ENCODE measurements at places on chromosomes 4 and X.
A peak's percentile ranks its signal among the peaks of the same experiment; 100 is the strongest.

- no peak for DNase-seq
Measured at GRCh38 chr4:112517911-112518310, 1.9 kb upstream of the NEUROG2 start.

DNA sequence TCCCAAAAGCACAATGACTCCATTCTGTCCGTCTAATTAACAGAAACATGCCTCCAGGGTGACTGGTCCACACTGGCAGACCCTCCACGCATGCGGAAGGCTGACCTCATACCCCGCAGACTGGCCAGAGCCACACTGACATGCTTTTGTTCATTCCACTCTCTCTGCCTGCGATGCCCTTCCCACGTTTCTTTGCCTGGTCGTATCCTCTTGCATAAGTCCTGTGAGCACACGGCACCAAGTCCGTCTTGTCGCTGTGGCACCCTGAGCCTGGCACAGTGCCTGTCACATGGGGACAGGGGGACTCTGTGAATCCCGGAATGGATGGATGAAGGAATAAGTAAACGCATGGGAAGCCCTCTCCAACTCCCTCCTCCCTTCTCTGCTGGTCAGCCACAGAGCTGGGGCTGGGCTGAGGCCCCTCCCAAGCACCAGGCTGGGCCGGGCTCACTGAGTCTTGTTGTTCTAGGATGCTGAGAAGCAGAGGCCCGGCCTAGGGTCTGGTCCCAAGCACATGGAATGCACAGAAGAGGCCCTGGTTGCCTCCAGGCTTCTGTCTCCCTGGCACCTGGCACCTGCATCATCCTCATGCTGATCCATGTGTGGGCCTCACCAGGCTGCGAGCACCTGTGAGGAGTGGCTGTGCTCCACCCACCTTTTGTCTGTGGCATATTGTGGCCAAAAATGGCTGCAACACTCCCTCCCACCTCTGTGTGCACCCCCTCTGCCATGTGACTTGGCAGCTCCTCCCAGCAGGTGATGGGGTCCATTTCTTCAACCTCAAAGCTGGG, 38.9 kb upstream of the C4orf50 start:
- no peak for DNase-seq

- no peak for DNase-seq
Measured at GRCh38 chr4:26964512-26964911, 103.9 kb downstream of the STIM2 start.

- no peak for DNase-seq
Measured at GRCh38 chr4:122914938-122915337, 7.5 kb downstream of the NUDT6 start.

DNA sequence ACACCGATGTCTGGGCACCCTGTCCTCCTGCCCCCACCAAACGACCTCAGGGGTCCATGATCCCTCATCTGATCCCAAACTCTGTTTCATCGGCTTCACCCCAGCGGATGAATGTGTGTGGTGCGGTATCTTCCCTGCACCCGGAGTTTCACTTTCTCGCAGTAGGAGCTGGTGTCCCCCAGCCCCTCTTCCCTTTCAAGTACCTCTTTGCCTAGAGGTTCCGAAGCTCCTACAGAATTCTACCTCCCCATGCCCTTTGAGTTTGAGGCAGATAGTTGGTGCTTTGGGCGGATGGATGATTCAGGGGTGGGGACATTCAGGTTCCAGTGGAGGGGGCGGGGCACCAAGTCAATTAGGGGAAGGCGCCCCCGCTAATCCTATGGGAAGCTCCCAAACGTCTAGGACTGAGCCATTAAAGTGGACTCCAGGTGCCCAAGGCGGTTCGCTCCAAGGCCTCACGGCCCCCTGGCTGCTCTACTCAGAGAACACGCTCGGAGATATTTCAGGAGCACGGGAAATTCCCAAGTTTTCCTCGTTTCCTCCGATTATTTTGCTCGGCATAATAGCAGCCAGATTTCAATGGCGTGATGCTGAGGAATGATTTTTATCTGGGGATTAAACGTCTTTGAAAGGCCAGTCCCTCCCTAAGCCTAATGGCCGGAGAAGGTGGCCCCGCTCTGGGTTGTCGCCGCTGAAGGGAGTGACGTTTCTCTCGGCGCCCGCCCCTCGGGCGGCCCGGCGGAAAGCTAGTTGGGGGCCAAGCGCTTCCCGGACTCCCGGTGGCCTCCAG, 1.3 kb downstream of the MSX1 start:
- DNase-seq: no peak

DNA sequence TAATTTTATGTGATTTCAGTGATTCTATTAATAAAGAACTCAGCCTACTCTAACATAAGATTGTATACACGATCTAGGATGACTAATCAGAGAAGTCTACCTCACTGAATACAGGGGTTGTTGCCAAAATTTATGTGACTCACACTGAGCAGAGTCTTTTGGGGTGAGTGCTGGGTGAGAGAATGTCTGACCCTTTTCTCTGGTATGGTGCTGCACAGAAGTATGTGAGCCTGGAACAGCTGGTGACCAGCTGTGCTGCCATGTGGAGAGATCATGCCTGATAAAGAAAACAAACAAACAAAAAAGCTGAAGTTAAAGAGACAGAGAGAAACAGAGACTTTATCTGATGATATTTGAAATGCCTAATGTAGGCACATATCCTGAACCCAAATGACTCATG, 618.1 kb upstream of the GRIA3 start:
- DNase-seq: no peak

DNA sequence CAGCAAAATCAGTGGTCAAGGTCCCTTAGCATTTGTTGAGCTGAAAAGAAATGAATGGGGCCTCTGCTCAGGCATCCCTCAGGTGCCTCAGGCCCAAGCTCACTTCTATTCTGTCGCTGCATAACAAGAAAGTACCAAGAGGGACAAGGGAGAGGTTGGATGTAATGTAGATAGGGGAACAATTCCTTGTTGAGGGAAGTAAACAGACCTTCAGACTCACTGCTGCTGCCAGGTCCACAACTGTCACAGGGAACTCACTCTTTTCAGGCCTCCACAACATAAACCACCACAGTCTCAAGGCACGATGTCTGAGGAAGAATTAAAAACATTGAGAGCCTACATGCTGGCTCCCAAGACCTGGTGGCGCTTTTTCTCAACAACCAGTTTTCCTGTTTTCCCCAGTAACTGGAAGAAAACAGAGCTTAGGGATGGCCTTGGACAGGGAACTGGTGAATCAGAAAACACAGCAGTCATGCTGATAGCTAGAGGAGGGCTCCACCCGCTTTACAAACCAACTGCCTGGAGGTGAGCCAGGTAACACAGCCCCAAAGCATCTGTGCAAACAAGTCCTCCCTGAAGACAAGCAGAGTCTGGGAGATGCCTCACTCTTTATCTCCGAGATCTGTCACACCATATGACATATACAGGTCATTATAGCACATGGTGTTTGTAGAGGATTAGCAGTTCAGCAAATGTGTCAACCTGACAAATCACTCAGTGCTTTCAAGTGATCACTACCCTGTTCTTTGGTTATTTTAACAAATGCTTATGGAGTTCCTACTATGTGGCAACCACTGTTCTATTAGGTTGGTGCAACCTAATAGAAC, 14.3 kb upstream of the AWAT1 start:
- no peak for DNase-seq

DNA sequence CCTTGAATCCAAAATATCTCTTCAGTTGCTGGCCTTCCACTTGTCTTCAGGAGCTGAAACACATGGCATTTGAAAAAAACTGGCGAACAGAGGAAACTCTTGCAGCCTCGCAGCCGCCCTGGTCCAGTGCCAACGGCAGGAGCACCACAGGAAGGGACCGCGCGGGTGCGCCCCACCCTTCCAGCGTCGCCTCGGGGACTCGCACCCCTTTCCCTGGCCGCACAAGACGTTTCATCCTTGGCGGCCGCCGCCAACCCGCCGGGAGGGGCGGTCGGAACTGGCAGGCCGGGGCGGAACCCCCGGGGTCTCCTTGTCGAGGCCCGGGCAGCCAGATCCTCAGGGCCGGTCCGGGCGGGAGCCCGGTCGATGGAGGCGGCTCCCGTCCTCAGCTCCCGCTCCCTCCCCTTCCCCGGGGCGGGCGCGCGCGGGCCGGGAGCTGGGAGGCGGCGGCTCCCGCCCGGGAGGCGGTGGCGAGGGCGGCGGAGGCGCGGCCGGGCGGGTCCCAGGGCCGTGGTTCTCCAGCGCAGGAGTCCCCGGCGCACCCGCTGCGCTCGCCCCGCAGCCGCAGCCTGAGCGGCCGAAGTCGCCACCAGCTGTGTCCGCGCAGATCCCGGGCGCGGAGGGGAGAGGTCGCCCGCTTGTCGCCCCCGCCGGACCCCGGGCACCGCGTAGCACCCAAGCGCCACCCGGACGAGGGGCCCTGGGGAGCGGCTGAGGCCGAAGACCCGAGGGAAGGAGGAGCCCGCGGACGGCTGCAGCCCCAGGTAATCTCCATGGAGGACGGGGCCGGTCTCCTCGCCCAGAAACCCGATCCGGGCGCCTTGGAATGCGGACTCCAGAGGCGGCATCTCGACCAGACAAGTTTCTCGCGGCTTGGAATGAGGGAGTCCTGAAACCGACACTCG, 886 bp upstream of the NDST3 start:
- no peak for DNase-seq

DNA sequence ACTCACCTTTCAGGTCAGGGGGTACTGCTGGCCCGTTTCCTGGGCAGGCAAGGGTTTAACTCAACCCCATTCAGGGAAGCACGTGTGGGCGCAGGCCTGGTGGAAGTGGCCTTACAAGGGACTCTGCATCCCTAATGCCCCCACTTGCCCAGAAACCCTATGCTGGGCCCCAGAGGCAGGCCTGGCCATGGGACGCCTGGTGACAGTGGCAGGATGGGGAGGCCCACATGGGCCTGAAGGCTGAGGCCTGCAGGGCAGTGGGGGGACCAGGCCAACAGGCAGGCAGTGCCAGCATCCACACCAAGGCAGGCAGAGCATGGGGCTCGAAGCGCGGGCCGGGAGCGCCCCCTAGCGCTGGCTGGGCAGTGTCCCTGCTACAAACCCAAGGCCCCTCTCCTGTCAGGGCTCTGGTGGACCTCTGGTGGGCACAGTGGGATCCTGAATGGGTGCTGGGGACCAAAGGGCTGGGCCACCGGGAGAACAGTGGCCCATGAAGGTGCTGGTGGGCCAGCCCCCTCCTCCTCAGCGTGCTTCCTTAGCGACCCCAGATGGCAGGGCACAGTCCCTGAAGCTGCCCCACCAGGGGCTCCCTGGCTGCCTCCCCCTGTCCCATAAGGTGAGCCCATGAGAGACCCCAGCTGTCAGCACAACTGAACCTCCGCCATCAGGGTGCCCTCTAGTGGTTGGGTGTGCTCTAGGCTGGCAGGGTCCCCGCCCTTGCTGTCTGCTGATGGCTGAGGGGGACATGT, 16.8 kb downstream of the FGFR3 start:
- peak; percentile 72 for DNase-seq

DNA sequence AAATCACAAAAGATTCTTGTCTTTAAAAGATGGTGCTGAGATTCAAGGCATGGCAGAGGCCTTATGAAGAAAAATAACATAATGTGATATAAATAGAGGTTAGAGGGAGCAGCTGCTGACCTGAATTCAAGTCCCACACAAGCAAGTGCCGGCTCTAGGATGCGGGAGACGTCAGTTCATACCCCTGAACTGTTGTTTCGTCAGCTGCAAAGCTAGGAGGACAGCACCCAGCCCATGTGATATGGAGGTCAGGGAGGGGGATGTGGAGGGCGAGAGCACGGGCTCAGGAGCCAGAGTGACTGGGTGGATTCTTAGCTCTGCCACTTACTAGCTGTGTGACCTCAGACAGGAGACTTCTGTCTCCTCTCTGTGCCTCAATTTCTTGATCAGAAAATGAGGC, 77.9 kb downstream of the JAKMIP1 start:
- no peak for DNase-seq

GRCh38 chr4:184384810-184385557, 89.4 kb downstream of the IRF2 start:
- no peak for DNase-seq

All from activated T-cell treated with anti-CD3 and anti-CD28 coated beads, Interleukin-2, amount 50 U/mL, for 1 hour (primary cell).